ENCODE measurements at places on chromosomes 5 and 9.

DNA sequence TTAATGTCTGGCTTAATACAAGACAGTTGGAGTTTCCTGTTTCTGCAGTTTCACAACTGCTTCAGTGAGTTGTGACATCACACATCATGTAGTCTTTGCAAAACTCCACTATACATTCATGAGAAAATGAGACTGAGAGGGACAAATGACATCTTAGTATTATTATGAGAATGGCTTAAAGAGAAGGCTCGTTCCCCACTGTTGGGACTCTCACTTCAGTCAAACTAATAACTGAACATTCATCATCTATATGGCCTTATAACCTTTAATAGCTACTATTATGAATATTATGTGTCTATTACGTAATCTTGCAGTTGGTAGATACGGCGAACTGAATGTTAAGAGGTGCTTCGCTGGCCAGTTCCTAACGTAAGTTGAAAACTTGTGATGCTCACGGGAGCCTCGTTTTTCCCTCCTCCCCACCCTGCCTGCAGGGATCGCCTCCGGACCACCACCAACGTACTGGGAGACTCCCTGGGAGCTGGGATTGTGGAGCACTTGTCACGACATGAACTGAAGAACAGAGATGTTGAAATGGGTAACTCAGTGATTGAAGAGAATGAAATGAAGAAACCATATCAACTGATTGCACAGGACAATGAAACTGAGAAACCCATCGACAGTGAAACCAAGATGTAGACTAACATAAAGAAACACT lies 79.4 kb downstream of the SLC1A3 start:
- no peak for DNase-seq

DNA sequence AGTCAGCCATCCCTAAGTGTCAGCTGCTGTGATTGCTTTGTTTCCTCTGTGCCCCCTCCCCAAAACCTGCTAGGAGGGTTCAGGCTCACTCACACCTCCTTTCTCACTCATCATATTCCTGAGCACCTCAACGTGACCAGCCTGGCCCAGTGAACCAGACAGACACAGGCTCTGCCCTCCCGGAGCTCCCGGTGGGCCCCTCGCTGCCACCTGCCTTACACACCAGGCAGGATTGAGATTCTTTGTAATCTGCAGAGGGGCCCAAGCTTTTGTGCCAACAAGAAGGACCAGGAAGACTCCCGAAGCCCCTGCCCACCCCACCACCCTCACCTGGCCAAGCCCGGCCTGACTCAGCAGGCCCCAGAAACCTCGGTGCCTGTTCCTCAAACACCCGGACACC lies 87.8 kb downstream of the NTNG2 start:
- DNase-seq = no peak

- DNase-seq = no peak
Observed at GRCh38 chr5:83957188-83957587, 236.5 kb upstream of the HAPLN1 start.

DNA sequence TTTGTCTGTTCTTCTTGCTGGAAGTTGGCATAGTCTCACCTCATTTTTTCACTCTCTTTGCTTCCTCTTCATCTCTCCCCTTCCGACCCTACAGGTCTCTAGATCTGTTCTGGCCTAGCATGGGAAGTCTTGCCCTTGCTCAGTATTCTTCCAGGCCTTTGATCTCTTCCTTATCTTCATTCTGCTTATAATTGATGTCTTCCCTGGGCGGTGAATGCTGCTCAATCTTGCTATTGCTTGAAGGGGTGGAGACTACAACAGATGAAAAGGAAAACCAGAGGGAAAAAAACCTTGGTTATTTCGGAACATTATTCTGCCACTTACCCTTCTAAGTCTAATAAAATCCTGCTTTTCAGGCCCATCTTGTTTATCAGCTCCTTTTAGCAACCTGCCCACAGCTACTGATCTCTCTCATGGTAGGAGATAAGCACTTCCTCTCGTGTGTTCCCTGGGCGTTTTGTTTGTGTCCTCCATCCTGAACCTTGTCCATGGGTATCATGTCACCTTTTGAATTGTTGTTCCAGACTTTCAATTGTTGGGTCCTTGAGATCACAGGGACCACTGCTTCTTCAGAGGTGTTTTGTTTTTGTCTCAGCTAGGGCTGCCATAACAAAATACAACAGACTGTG lies 375.6 kb downstream of the ADGRV1 start:
- DNase-seq = no peak

DNA sequence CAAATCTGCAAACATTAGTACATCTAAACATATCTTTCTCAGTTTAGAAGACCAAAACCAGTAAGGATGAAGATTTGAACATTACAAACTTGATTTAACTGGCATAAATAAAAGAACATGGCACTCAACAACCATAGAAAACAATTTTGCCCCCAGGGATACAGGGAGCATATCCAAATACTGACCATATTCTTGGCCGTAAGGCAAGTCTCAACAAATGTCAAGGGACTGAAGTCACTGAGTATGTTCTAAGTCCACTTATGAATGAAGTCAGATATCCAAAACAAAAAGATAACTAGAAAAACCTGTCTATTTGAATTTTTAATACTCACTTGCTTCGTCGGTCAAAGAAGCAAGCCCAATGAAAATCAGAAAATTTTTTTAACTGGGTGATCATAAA lies 14.1 kb downstream of the FEM1C start:
- DNase-seq = no peak

GRCh38 chr5:88518131-88519016 lies 249.7 kb upstream of the TMEM161B start:
- DNase-seq = peak; percentile 2

- no peak for DNase-seq
Observed at GRCh38 chr5:1545805-1546355, 22.1 kb upstream of the LPCAT1 start.

DNA sequence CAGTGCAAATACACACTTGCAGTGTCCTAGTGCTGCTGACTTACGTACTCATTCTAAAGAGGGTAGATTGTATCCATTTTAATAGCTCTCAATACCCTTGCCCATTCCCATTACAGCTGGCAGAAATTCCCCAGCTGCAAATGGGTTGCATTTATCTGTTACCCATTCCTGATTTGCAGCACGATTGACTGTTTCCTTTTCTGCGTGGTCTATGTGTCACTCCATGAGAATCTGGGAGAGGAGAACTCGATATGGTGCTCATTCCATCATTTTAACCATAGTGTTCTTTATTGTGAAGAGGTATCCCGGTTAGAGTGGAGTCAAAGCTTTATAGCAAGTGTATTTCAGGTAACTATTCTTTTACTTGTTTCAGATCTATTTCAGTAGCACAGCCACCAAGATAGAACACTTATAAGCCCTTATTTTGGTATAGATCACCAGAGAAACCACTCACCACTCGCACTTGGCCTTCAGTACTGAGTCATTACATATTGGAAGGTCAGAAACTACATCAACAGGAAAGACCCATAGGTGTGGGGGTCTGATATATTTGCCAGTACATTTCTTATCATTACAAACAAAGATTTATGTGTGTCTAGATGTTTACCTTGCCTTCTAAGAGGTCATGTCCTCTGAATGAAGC lies 139.5 kb downstream of the MUSK start:
- no peak for DNase-seq

DNA sequence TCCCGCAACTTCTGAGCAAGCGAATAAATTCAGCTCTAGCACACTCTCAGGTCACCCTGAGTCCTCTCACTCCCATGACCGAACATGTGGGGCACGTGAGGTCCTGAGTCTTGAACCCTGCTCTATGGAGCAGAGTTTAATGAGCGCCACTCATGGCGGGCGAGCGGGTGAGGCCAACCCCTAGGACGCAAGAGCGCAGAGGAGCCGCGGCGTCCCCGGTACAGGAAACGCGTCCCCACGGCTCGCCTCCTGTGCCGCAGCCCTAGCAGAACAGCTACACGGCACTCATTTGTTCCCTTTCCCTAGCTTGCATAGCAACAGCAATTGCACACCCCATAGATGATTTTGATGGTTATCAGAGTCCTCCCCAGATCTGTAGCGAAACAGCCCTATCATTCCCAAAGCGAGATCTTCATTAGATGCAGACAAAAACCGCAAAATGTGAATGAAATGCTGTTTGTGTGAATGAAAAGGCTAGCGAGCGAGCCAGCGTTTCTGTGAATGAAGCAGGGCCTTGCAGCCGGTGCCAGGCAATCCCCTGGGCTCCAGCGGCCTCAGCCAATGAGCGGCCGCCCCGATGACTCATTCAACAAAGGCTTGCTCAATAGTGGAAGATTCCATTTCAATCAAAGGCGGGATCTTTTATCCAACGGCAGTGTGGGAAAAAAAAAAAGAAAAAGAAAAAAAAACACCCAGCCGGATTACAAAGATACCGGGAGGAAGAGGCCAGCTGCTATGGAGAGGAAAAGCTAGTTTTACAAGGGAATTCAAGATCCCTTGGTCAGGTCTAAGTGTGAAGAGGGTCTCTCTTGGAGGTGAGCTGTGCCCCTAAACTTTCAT lies 1.5 kb upstream of the SHC3 start:
- DNase-seq = peak; percentile 91

DNA sequence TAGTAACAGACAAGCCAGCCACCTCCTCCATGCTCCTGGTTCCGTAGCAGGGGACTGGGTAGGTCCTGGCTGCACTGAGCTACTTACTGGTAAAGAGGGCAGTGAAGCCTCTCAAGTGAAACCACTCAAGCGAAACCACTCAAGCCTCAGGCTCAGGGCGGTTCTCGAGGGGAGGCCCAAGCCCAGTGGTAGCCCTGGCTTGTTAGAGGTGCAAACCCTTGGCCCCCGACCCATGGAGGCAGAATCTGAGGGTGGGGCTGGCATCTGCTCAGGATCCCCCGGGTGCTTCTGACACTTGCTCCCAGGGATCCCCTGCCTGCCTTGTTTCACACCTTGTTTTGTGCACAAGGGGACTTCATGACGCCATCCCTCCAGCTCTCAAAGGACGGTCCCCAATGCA lies 76.5 kb upstream of the OLFM1 start:
- DNase-seq = no peak

- DNase-seq = no peak
Observed at GRCh38 chr5:55645304-55645703, 66.8 kb downstream of the SLC38A9 start.

GRCh38 chr9:755454-756381 lies 85.8 kb upstream of the DMRT1 start:
- peak; percentile 79 for DNase-seq

DNA sequence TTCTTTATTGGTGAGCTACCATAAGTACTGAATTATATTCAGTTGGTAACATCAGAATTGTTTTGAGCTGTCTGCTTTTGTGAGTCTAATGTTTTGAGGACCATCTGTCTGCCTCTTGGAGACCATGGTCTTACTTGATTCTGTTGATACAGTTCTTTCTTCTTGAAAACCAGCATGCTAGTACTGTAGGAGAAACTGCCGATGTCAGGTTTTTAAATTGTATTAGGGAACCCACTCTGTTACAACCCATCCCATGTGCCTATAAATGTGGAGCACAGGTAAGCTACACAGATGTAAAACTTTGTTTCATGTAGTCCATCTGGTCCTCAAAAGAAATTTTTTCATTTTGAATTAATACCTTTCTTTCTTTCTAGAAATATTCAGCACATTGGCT lies 103.4 kb upstream of the DMRTA1 start:
- DNase-seq = no peak

- no peak for DNase-seq
Observed at GRCh38 chr9:126862104-126862761, 1.8 kb downstream of the ZBTB34 start.

DNA sequence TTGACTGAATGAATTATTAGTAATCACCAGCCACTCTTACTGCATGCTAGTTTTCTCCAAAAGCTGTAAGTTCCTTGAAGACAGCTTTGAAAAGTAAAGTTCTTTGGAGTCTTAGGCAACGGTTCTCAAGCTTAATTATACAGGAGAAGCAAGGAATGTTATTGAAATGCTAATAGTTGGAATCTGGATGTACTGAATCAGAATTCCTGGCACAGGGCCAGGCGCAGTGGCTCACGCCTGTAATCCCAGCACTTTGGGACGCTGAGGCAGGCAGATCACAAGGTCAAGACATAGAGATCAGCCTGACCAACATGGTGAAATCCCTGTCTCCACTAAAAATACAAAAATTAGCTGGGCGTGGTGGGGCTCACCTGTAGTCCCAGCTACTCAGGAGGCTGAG lies 33.4 kb downstream of the GRIA1 start:
- no peak for DNase-seq

GRCh38 chr5:108024986-108025385 lies 354.2 kb upstream of the EFNA5 start:
- no peak for DNase-seq

DNA sequence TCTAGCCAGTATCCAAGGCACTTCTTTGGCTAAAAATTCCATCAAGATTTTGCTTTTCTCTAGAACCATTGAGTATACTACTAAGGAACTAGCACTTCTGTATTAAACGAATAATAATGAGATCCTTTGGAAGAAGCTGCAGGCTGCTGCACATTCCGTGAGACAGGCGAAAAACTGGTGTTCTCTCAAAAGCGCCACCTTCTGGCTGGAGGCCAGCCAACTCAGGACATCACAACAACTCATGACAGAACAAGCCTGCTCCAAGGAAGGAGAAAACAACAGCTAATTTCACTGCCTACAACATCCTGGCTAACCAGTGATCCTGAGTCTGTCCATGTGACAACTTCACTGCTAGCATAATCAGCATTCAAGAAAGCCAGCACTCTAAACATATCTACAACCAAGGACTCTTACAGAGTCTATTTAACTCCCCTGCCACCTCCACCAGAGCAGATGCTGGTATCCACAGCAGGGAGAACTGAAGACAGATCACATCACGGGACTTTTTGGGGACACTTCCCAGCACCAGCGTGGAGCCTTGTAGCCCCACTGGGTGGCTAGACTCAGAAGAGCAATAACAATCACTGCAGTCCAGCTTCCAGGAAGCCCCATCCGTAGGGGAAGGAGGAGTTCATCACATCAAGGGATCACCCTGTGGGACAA lies 150.5 kb downstream of the YTHDC2 start:
- DNase-seq = no peak

DNA sequence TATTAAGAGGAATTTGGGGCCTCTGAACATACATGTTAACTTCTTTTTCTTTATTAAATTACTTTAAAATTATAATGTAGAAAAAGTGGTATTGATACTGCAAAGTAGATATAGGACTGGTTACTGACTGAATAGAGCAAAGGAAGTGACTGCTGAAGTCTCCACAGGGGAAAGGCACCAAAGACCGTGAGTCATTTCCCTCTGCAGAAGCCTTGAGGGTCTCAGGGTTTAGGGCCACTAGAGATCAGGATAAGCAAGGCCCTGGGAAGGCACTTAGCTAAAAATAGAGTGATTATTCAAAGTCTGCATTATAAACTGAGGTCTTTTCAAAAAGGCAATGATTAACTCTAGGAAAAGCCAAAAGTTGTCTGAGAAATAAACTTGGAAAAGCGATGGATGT lies 44.7 kb upstream of the ITGA1 start:
- no peak for DNase-seq

DNA sequence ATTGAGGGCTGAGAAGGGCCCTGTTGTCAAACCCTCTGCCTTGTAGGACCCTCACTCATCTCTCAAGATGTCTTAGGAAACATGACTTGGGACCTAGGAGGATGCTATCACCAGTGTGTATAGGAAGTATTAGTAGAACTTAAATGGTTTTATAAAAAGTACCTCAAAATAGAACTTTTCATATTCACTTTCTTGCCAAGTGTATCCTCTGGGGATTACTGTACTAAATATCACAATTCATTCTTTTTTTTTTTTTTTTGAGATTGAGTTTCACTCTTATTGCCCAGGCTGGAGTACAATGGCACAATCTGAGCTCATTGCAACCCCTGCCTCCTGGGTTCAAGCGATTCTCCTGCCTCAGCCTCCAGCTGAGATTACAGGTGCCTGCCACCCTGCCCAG lies 56.2 kb downstream of the ARHGEF28 start:
- DNase-seq = no peak
